Uterus (tissue), 4 donors: ENCODE measurements at places on chromosomes 16 and 17.

DNA sequence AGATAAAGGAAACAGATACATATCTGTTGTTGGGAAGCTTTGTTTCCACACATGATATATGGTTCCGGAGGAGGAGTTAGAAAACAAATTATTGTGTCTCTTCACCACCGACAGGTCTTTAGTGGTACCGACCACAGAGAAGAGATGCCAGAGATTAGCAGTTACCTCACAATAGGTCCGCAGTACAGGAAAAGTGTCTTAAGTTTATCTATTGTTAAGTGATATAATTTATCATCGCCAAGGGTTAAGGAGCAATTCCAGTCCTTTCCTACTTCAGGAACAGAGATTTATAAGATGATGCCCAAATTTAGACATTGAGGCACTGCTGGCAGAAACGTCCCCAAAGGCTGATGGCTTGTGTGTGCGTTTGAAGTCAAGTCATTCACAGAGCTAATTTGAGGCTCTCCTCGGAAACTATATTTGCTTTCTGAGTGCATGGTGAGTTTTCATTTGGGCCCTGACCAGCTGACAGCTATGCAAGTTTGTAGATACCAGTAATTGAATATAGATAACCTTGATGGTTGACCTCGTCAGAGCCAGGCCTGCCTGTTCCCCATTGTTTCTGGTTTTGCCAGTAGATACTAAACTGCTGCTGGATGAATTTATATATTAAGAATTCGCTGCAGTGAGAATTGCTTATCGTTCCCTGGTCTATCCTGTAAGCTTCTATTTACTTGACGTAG, 196.4 kb upstream of the IRX3 start:
- H3K27me3 ChIP-seq, result no peaks in the 10 kb centered on the region
- H3K4me3 ChIP-seq, result no peak overlapping the region

- H3K27me3 ChIP-seq, result no peaks in the 10 kb centered on the region
- no peak overlapping the region for H3K27ac ChIP-seq
- DNase-seq, result no peak
- H3K4me1 ChIP-seq, result peaks cover 3% of the 10 kb centered on the region
- no peak overlapping the region for H3K4me3 ChIP-seq
- H3K36me3 ChIP-seq, result no peaks in the 10 kb centered on the region
Measured at GRCh38 chr16:85216522-85217375, 104.5 kb upstream of the CIBAR2 start.

- no peak overlapping the region for H3K4me3 ChIP-seq
- H3K36me3 ChIP-seq, result no peaks in the 10 kb centered on the region
- H3K4me1 ChIP-seq, result no peaks in the 10 kb centered on the region
- DNase-seq, result no peak
- no peaks in the 10 kb centered on the region for H3K27me3 ChIP-seq
- H3K27ac ChIP-seq, result no peak overlapping the region
Measured at GRCh38 chr17:51365090-51365489, 104.7 kb downstream of the UTP18 start.

- no peak overlapping the region for H3K4me3 ChIP-seq
- DNase-seq, result no peak
- no peak overlapping the region for H3K27ac ChIP-seq
- H3K27me3 ChIP-seq, result no peaks in the 10 kb centered on the region
Measured at GRCh38 chr17:28883967-28884702, 13.4 kb downstream of the FLOT2 start.

- no peak overlapping the region for H3K27ac ChIP-seq
- H3K36me3 ChIP-seq, result no peaks in the 10 kb centered on the region
- no peak for DNase-seq
- no peak overlapping the region for H3K4me3 ChIP-seq
- H3K27me3 ChIP-seq, result no peaks in the 10 kb centered on the region
Measured at GRCh38 chr16:54546521-54546920, 259.9 kb upstream of the IRX3 start.

- no peak for DNase-seq
- no peaks in the 10 kb centered on the region for H3K4me1 ChIP-seq
- H3K27ac ChIP-seq, result no peak overlapping the region
- no peaks in the 10 kb centered on the region for H3K27me3 ChIP-seq
- no peak overlapping the region for H3K4me3 ChIP-seq
- H3K36me3 ChIP-seq, result no peaks in the 10 kb centered on the region
Measured at GRCh38 chr17:17628388-17629008, 37.0 kb upstream of the PEMT start.

- no peak for DNase-seq
- no peak overlapping the region for H3K4me3 ChIP-seq
- no peak overlapping the region for H3K27ac ChIP-seq
Measured at GRCh38 chr17:9470171-9470570, 105.4 kb downstream of the STX8 start.

DNA sequence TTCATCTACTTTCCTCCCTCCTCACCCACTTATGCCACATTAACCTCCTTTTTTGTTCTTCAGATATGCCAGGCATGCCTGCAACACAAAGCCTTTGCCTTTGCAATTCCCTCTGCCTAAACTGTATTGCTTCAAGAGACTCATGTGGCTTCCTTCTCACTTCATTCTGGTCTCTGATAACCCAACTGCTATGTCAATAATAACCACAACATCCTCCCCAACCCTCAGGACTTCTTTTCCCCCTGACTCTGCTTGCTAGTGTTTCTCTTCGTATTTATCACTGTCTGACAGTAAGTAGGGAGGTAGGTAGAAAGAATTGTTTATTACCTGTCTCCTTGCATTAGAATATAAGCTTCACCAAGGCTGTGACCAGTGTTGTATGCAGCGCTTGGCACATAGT, 22.4 kb downstream of the RBL2 start:
- no peak overlapping the region for H3K4me3 ChIP-seq
- H3K36me3 ChIP-seq, result no peaks in the 10 kb centered on the region
- no peak overlapping the region for H3K27ac ChIP-seq
- H3K4me1 ChIP-seq, result no peaks in the 10 kb centered on the region

- no peaks in the 10 kb centered on the region for H3K27me3 ChIP-seq
- peaks cover 11% of the 10 kb centered on the region for H3K4me1 ChIP-seq
- no peak for DNase-seq
- H3K27ac ChIP-seq, result no peak overlapping the region
- no peaks in the 10 kb centered on the region for H3K36me3 ChIP-seq
- H3K4me3 ChIP-seq, result no peak overlapping the region
Measured at GRCh38 chr17:21034340-21035235, 8.2 kb downstream of the USP22 start.

- no peaks in the 10 kb centered on the region for H3K4me1 ChIP-seq
- no peaks in the 10 kb centered on the region for H3K36me3 ChIP-seq
- H3K27ac ChIP-seq, result peak overlapping the region; percentile 84
- no peak for DNase-seq
- no peaks in the 10 kb centered on the region for H3K27me3 ChIP-seq
- H3K4me3 ChIP-seq, result no peak overlapping the region
Measured at GRCh38 chr17:9231449-9232154, 210.3 kb downstream of the NTN1 start.

DNA sequence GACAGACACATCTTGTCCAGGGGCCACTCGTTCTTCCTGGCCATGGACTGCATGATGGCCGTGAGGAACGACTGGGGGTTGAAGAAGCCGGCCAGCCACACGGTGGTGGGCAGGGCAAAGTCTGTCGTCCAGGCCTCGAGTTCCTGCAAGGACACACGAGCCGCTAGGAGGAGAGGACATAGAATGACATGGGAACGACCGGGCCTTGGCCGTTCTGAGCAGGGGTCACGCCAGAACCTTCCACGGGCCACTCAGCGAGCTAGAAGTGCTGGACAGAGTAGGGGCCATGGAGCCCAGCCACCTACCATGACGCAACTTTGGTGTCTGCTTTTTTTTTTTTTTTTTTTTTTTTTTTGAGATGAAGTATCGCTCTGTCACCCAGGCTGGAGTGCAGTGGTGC, 47.0 kb downstream of the PGS1 start:
- H3K27ac ChIP-seq, result no peak overlapping the region
- no peaks in the 10 kb centered on the region for H3K36me3 ChIP-seq
- no peak for DNase-seq

GRCh38 chr16:52561910-52562741, 15.2 kb upstream of the TOX3 start:
- no peak overlapping the region for H3K4me3 ChIP-seq

DNA sequence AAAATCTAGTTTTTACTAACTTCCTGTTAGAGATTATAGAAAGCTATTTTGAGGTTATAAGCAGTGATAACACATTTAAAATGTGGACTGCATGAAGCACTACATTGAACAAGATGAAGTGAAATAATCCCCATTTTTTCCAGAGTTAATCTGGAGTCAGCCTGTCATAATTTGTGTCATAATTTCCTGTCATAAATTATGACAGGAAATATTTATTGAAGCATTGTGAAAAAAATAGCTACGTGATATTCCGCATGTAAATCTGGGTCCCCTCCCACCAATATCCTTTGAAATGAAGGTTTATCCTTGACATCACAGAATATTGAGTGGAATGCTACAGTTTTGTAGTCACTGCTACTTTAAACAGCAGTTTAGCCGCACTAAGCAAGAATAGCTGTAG, 40.1 kb downstream of the OMG start:
- DNase-seq, result no peak
- H3K4me3 ChIP-seq, result no peak overlapping the region
- H3K36me3 ChIP-seq, result no peaks in the 10 kb centered on the region
- no peaks in the 10 kb centered on the region for H3K27me3 ChIP-seq
- no peak overlapping the region for H3K27ac ChIP-seq

DNA sequence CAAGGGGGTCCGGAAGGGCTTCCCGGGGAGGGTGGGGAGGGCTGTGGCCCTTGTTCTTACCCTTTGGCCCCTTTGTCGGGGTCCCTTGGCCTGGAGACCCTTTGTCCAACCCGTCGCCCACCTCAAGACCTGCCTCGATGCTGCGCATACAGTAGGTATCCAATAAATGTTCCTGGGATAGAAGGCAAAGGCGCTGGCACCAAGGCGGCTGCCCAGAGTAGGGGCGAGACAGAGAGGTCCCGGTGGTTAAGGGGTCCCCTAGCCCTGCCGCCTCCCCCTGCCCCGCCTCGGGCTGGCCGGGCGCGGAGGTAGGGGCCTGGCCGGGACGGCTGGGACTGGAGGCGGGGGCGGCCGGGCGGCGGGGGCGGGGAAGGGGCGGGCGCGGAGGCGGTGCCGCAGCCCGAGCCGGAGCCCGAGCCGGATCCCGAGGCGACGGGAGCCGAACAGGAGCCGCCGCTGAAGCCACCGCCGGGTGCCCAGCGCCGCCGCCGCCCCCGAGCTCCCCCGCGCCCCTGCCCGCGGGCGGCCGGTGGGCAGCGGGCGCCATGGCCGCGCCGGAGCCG, at the start of gene NHERF2:
Gene NHERF2 (plus strand): TSS at position 442 of the 563 bp plus-strand sequence. CDS start 104 bp downstream, at position 546.
- no peaks in the 10 kb centered on the region for H3K36me3 ChIP-seq
- no peaks in the 10 kb centered on the region for H3K27me3 ChIP-seq
- peak within 1 kb of the TSS; percentile 79 for H3K27ac ChIP-seq
- no peak for DNase-seq
- H3K4me1 ChIP-seq, result no peaks in the 10 kb centered on the region

DNA sequence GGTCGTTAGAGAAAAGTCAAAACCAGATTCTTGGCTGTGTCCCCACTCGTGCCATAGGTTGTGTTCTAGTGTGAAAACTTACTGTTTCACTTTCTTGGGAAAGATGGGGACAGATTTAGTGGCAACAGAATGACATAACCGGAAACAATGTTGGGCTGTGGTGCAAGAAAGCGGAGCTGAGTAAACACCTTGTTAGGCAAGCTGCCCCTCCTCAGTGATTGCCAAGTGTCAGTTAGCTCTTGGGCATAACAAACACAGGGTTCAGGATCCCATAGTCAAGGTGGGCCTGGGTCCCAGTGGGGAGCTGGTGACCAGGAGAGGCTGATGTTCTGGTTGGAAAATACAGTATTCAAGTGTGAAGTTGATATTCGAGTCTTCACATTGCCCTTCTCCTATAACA, 15.4 kb downstream of the UBN1 start:
- no peak overlapping the region for H3K4me3 ChIP-seq
- no peaks in the 10 kb centered on the region for H3K4me1 ChIP-seq
- H3K27me3 ChIP-seq, result no peaks in the 10 kb centered on the region
- H3K36me3 ChIP-seq, result no peaks in the 10 kb centered on the region

- DNase-seq, result no peak
- peaks cover 6% of the 10 kb centered on the region for H3K4me1 ChIP-seq
- H3K36me3 ChIP-seq, result no peaks in the 10 kb centered on the region
- H3K4me3 ChIP-seq, result no peak overlapping the region
- no peaks in the 10 kb centered on the region for H3K27me3 ChIP-seq
- H3K27ac ChIP-seq, result no peak overlapping the region
Measured at GRCh38 chr16:85176541-85177447, 64.5 kb upstream of the CIBAR2 start.

DNA sequence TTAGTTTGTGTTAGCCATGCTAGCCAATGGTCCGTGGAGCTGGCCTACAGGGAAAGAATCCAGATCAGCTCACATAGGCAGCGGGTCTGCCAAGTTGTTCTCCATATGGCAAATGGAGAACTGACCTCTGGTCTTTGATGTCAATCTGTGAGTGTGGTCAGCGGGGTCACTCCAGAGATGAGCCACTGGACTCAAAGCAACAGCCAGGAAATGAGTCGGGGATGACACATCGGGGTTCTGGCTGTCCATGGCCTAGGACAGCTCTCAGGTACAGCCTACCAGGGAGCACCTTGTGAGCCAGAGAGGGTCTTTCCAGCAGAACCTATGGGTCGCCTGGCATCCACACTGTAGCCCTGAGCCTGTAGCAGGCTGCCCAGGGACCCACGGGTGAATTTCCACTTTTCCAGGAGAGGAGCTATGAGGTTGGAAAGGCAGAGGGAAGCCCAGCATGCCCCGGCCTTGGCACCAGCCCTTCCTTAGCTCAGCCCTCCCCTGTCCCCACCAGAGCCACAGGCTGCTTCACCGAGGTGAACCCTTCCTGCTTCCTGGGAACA, 203.0 kb upstream of the TNRC6C start:
- H3K4me3 ChIP-seq, result no peak overlapping the region
- DNase-seq, result no peak
- H3K36me3 ChIP-seq, result no peaks in the 10 kb centered on the region
- no peak overlapping the region for H3K27ac ChIP-seq
- peaks cover 5% of the 10 kb centered on the region for H3K4me1 ChIP-seq

- H3K4me1 ChIP-seq, result no peaks in the 10 kb centered on the region
- H3K36me3 ChIP-seq, result no peaks in the 10 kb centered on the region
- H3K4me3 ChIP-seq, result no peak overlapping the region
- peak; percentile 57 for DNase-seq
- H3K27ac ChIP-seq, result no peak overlapping the region
Measured at GRCh38 chr17:10737168-10737622, 7.4 kb upstream of the TMEM220 start.

DNA sequence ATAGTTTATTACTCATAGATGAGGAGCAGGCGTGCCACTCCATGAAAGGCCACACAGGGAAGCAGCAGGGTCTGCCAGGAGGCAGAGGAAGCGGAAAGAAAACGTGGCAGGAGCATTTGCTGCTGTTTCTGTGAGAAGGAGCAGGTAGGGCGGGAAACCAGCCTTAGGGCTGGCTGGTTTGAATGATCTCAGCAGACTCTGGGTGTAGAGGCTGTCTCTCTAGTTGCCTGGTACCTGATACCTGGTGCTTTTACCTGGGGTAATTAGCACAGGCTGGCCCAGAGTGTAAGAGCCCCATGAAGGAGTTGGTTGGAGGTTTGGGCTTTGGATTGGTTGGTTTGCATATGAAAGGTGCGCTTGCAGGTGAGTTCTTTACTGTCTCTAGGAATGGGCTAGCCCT, 205.0 kb upstream of the CACNG3 start:
- no peak for DNase-seq
- no peak overlapping the region for H3K27ac ChIP-seq
- no peak overlapping the region for H3K4me3 ChIP-seq
- no peaks in the 10 kb centered on the region for H3K36me3 ChIP-seq
- no peaks in the 10 kb centered on the region for H3K4me1 ChIP-seq

- H3K4me3 ChIP-seq, result no peak overlapping the region
- no peaks in the 10 kb centered on the region for H3K27me3 ChIP-seq
- no peak for DNase-seq
- H3K27ac ChIP-seq, result no peak overlapping the region
Measured at GRCh38 chr16:3787924-3788661, 70.8 kb upstream of the TRAP1 start.
